ENCODE measurements at places on chromosomes 3 and 15.

GRCh38 chr15:98650417-98651035 lies 2.2 kb downstream of the IGF1R start:
- no peak for DNase-seq

- DNase-seq, result no peak
These were observed 240.8 kb upstream of the CNTN6 start for GRCh38 chr3:852033-852432.

- DNase-seq, result no peak
These were observed 118.4 kb upstream of the GPR149 start for GRCh38 chr3:154548341-154548740.

GRCh38 chr3:160154596-160154995 lies 70.6 kb upstream of the C3orf80 start:
- DNase-seq, result no peak

DNA sequence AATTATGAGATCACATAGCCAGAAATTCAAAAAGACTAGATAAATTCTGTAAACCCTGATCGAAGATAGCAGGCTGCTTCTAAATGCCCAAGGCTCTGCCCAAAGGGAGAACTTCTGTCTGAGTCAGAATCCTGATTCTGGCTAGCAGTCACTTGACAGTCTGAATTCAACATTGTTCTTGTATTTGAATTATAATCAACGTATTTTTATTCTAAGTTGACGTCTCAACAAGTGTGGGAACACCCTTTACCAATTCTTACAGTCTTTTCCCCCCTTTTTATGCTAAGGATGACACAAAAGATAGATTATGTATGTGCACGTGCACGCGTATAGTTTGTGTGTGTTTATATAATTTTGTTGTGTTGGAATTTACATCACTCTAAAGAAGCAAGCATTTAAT lies 552.8 kb downstream of the NAALADL2 start:
- DNase-seq, result no peak

GRCh38 chr3:50807266-50807665 lies 132.5 kb downstream of the DOCK3 start:
- no peak for DNase-seq

GRCh38 chr3:127680798-127681221 lies 8.1 kb downstream of the ABTB1 start:
- no peak for DNase-seq

DNA sequence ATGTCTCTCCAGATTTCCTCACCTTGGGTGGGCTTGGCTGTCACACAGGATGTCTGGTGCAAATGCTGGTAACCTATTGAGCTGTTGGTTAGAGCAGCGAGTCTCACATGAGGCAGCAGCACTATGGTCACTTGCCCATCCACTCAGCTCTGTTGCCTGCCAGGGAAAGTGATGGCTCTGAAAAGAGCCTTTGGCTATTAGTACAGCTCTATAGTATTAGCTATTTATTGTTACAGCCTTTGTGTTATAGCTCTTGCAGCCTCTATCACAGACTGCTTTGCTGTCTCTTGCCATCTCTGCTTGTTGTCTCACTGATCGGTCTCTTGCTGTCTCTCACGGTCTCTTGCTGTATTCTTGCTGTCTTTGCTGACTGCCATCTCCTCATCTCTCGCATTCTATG lies 114.3 kb downstream of the MFSD1 start:
- no peak for DNase-seq

DNA sequence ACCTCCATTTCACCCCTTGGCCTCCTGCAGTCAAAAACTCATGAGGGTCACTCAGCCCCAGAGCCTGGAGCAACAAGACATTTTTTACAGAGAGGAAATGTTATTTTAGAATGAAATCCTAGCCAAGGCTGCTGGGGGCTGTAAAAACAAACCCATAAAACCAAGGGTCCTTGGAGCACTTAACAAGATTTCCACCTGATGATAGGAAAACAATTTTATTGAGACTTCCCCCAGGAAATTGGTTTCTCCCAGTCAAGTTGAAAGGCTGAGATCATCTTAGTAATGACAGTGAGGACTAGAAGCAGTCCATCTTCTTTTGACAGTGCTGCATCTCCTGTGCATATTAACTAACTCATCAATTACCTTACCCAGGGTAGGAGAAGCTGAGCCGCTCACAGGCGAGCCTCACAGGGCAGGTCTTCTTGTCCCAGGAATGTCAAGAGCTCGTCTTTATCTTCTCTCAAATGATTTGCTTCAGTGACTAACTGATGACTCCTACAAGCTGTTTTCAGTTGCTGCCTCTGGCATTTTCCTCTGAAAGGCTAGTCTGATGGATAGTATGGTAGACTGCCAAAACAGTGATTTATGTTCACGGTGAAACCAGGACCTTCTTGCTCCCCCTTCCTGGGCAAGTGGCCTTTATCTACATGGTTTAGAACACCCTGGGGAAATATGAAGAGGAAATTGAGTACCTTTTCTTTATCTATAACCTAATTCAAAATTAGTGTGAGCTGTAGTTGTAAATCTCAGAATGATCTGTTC lies 34.6 kb upstream of the AEN start:
- DNase-seq, result no peak

DNA sequence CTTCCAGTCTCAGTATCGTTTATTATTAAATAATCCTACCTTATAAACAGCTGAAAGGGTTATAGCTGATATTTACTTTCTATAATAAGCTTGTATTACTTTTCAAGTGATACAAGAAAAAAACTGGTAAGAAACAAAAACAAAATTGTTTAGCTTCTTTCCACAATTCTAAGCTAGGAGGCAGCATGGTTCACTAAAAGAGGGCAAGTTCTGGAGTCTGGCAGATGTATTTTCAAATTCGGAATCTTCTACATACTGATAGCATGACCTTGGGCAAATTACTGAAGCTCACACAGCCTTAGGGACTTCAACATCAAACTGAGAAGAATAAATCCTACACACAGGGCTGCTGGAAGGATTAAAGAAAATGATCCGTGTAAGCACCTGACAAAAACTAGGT lies 15.4 kb downstream of the C15orf62 start:
- no peak for DNase-seq

DNA sequence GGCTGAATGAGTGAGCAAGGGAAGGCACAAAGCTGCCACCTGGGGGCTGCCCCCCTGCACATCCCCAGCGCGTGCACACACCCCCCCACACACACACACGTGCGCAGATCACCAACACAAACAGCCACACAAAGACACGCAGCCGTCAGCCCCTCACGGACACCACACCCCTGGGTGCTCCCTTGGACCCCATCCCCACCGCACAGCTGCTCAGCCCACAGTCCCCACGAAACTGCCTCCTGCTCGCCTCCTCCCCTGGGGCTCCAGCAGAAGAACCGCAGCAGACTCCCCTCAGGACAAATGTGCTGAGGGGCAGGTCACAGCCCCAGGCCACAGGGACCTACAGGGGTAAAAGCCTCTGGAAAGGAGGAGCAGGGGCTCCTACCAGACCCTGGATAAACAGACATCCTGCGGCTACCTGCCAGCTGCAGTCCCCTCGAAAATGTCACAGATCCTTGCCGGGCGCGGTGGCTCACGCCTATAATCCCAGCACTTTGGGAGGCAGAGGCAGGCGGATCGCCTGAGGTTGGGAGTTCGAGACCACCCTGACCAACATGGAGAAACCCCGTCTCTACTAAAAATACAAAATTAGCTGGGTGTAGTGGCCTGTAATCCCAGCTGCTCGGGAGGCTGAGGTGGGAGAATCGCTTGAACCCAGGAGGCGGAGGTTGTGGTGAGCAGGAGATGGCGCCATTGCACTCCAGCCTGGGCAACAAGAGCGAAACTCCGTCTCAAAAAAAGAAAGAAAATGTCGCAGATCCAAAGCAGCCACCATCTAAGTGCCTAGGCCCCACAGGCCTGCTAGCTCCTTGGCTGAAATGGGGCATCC lies 6.5 kb downstream of the TWF2 start:
- DNase-seq, result no peak

DNA sequence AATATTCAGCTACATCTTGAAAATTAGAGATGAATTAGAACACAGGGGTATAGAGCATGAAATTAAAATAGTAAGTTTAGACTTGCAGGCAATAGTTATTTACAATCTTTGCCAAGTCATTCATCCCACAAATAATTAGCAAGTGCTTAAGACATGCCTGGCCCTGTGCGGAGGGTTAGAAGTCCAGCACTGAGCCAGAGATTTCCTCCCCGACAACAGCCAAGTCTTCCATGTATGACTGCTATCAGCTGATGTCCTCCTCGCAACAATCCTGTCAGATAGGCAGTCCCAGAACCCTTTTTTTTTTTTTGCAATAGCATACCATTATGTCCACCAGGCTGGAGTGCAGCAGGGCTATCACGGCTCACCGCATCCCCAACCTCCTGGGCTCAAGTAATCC lies 14.6 kb downstream of the SIN3A start:
- no peak for DNase-seq

DNA sequence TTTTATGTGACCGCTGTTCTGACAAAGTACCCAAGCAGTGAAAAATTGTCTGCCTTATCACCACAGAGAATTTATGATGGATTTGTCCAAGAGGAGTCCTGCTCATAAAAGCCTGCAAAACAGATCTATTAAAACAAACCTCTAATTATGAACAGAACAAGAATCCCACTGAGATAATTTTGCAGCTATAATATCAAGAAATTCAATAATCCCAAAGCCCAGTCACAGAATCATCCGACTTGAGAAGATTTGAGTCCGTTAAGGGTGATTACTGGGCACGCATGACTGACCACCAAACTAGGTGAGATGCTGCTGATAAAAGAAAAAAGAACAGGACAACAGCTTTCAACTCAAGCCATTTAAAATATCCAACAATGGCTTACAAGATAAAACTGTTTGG lies 231.0 kb upstream of the WNT5A start:
- DNase-seq, result no peak
